ENCODE measurements at places on chromosomes 5 and 9.

GRCh38 chr9:136671646-136672430, 9.1 kb downstream of the EGFL7 start:
- no peak for DNase-seq

DNA sequence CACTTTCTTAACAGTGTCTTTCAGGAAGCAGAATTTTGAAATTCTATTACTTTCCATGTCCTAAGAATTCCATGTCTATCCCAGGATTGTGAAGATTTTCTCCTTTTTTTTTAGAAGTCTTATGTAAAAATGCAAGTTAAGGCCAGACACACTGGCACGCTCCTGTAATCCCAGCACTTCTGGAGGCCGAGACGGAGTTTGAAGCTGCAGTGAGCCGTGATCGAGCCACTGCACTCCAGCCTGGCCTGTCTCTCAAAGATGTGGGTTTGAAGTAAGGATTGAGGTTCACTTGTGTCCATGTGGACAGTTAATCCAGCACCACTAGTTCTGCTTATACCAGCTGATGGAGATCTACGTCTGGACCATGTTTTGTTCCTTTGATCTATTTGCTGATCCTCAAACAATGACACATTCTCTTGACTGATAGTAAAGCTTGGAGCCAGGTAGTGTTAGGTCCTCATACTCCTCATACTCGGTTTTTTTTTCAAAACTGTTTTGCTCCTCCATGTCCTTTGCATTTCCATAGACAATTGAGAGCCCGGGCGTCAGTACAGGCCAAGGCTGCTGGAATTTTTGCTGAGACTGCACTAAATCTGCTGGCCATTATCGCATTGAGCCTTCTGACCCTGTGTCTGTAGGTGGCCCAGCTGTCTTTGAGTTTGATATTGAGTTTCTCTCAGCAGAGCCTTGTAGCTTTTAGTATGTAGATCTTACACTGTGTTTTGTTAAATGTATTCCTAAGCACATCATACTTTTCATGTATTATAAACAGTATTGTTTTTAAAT, 53.4 kb upstream of the CACNA1B start:
- DNase-seq, result no peak

- DNase-seq, result peak; percentile 68
These were observed 15.6 kb downstream of the DNM1 start for GRCh38 chr9:128218518-128219389.

DNA sequence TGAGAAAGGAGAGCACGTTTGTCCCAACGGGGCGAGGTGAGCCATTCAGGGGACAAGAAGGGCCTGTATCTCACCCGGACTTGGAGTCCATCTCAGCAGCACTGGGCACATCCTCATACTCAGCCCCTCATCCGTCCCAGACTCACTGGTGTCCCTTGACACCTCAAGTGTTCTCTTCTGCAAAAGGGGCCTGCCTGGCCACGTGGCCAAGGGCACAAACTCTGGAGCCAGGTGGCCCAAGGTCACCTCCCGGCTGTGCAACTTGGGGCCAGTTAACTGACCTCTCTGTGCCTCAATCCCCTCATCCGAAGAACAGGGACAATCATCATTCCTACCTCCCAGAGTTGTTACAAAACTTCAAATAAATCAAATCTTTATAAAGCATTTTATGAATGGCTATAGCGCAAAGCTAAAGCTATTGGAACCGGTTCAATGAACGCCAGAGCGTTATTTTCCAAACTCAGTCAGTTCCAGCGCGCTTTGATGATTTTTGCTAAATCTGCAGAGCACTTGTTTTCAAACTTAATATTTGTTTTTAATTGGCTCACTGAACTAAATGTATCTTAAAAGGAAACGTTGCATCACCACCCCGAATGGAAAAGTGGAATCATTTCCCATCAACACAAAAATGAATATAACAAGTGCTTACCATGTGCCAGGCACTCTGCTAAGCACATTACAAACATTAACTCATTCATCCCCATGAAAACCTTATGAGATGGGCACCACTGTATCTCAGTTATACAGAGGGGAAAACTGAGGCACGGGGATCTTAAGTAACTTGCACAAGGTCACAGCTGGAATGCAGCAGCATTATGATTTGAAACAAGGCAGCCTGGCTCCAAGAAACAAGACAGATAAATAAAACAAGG, 49.3 kb downstream of the DUSP1 start:
- DNase-seq, result peak; percentile 83

GRCh38 chr5:145236983-145237382, 598.2 kb downstream of the PRELID2 start:
- DNase-seq, result no peak

- DNase-seq, result no peak
These were observed 103.2 kb downstream of the KLHL3 start for GRCh38 chr5:137632716-137633115.

GRCh38 chr5:111719773-111720172, 37.2 kb downstream of the NREP start:
- no peak for DNase-seq

GRCh38 chr5:169832304-169832703, 148.0 kb downstream of the INSYN2B start:
- DNase-seq, result no peak

DNA sequence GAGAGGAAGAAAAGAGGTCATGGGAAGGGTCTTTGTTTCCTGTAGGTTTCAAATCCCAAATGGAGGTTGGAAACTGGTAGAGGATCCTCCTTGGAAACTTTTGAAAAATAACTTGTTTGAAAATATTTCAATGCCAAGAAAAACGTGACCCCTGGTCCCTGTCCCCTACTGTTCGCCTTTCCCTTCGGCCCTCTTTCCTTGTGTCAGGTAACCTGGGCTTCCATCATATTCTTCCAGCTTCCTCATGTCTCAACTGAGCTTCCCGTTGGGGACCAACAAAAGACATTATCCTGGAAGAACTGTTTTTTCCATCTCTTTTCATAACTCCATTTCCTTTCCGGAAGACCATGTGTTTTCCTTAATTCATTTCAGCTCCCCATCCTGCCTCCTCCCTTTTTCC, 266.8 kb upstream of the ANKRD55 start:
- no peak for DNase-seq

DNA sequence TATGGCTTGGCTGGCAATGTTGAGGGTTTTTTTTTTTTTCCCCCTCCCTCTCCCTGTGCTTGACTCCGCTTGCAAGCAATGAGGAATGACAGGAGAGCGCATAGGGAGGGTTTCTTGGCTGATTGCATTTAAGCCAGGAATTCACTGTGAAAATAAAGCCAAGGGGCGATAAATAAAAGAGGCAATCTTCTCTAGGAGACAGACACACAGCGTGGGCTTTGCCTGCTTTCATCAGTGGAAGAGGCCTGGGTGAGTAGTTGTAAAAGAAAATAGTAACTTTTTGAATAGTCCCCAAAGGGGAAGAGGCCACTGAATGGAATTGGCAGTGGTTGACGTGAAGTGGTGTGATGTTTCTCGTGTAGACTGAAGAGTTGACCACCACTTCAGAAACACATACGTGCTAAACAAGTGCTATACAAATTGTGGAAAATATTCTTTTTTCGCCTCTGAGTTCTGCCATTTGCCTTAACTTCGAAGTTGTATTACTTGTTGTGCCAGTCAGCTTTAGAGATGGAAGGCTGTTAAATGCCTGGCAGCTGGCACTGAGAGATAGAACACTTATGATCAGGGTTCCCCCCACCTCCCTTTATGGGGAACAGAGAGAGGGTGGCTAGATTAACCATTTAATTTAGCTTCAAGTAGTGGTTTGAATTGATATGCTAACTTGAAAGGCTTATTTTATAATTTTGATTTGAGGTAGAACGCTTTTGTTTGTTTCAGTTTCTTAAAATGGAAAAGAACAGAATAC, 3.0 kb downstream of the ZSWIM6 start:
- DNase-seq, result peak; percentile 78

DNA sequence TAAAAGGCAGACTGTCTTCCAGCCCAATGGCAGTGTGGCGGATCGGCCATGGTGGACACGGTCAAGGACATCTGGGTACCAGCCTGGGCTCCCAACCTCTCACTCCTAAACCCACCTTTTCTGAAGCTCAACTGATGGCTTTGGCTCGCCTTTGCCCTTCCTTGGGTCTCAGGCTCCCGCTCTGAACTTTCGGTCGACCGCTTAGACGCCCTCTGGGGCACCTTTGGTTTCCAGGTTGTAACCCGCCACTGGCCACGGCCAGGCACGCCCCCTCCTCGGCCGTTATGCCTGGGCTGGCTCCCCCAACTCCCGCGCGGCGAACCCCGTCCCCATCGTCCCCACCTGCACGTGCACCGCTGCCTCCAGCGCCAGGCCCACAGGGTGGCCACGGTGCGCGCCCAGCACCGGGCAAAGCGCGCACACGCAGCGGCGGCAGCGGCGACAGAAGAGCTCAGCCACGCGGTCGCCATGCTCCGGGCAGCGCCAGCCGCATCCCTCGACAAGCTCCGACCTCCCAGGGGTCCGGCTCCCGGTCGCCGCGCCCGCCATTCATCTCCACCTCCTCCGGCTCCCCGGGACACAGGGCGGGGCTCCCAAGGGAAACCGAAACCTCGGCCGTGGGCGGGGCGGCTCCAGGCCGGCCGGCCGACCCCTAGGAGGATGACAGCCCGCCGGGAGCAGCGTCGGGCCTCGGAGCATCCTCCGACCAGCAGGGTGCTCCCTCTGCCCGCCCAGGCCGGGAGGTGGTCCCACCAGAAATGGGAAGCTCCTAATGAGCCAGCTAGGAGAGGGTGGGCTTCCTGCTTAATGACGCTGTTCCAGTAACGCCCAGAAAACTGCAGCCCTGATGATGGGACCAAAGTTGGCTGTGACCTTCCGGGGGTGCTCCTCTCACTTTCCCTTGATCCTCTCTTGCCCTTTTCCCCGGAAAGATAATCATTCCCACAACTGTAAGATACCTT, at the start of gene TRIM14:
Gene TRIM14 (minus strand): TSS at position 583 of the 962 bp plus-strand sequence. CDS start 34 bp downstream, at position 549.
- peak; percentile 19 for DNase-seq

- DNase-seq, result no peak
These were observed 3.2 kb upstream of the ANKHD1 start for GRCh38 chr5:140398379-140398811.

DNA sequence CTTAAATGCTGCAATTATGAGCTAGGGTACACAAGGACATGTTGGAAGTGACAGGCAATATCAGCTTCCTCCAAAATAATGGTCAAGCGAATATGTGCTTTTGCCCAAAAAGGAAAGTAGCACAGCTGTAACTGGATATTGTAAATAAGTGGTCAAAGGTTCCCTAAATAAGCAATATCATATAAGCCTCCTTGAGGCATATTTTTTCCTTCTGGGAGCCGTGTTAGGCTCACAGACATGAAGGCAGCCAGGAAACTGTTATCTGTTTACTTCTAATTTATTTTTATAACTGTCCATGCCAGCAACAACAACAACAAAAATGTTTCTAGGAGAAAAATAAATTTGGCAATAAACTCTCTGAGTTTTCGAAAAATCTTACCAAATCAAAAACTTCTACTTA, 648.3 kb downstream of the PDE4D start:
- no peak for DNase-seq
